ENCODE measurements at places on chromosomes 5 and 9.

DNA sequence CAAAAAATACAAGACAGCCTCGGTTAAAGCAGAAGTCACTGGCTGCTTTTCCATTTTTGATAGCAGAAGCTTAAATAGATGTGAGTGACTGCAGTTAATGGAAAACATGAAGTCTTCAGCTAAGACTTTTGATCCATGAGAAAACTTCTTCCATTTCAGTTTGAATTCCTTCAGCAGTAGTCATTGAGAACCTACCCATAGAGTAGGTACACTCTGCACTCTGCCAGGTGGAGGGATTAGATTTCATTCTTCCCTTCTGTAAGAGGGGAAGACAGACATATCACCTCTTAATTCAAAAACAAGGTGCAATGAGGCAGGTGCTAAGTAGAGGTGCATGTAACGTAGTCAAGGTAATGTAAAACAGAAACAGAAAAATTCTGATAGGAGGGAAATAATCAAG, 26.7 kb upstream of the XPA start:
- no peak for DNase-seq

DNA sequence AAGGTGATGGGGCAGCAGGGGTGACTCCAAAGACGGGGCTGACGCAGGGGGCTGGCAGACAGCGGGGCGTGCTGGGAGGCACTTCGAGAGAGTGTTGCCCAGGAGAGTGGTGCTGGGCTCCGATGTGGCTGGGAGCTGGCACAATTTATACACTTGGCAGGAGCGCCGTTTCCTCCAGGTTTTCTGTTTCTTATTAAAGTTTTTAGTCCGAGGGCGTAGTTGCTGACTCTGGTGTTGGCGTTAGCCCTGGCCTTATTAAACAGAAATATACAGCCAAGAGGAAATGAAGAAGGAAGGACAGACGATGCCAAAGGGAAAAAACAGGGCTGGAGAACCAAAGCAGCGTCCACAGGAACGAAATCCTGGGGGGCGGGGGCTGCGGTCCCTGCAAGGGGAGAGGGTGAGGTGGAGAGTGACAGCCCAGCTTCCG, 139.6 kb upstream of the PHYKPL start:
- no peak for DNase-seq

- DNase-seq: no peak
Measured at GRCh38 chr5:108361771-108362170, 20.1 kb downstream of the FBXL17 start.

DNA sequence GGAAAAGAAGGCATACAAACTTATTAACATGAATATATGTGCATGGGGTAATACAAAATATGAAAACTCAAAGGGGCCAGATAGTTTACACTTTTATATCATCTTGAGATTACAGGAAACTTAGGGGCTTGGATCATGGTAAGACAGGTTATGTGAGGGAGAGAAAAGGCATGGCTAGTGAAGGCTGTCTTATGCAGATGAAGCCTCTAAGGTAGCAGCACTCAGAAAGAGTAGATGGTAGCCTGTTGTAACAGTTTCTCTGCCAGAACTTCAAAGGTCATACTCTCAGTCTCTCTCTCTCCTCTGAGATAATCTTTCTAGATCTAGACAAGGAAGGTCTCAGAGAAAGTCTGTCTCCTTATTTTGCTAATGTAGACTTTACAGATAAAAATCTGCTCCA, 57.2 kb upstream of the FGF10 start:
- DNase-seq: no peak

DNA sequence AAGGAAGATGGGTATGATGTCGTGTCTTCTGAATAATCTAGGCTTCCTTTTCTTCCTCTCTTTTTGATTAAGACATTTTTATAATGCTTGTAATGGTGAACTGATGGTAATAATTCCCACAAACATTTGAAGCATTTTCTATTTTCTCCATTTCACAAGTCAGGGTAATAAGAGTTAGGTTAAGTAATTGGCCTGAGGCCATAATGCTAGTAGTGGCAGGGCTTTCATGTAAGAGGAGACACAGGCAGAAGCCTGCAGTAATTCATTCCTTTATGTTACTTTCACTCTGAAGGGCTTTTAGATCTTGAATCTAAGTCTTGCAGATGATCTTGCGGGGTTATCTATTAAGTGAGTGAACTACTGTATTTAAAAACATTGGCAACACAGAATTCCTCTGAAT, 374.9 kb downstream of the MAT2B start:
- DNase-seq: no peak

- peak; percentile 59 for DNase-seq
Measured at GRCh38 chr5:139458580-139459407, 3.7 kb downstream of the ECSCR start.

DNA sequence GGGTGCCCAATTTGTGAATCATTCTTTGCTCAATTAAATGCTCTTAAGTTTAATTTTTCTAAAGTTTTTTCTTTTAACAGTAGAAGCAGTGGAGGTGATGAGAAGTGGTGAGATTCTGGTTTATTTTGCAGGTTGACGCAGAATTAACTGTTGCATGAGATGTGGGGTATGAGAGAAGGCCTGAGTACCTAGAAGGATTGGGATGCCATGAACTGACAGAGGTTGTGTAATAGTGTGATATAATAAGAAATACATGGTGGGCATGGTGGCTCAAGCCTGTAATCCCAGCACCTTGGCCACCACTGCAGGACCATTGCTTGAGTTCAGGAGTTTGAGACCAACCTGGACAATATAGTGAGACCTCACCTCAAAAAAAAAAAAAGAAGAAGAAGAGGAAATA, 8.4 kb upstream of the SH3TC2 start:
- no peak for DNase-seq

- DNase-seq: no peak
Measured at GRCh38 chr5:21125238-21125983, 1137.4 kb upstream of the CDH18 start.

GRCh38 chr9:135584934-135585333, 23.4 kb downstream of the PAEP start:
- DNase-seq: no peak

DNA sequence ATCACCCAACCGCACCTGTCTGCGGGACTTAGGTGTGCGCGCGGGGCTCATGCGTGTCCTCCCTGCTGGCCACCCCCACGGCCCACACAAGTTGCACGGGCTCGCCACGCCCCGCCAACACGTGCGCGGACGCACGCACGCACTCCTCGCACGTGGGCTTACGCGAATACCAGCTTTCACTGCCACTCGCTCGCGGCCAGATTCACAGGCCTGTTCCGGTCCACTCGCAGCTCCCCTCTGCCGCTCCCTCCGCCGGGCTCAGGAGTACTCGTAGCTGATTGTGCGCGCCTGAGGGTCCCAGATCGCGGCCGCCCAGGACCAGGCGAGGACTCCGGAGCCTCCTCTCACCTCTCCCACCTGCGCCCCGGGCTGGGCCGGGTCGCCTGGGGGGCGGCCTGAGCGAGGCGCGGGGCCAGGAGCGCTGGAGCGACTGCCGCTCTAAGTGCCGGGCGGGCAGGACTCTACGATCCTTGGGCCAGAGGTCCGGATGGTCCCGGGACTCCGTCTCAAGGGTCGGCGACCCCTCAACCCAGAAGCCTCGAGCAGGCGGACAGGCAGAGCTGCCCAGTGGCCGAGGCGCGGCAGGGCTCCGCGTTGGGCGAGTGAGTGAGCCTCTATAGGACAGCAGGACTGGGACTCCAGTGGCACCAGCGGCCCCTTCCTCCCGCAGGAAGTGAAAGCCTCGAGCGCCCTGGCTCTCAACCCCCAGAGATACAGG, 3.4 kb downstream of the PCDHGC5 start:
- no peak for DNase-seq

All from activated T-cell treated with anti-CD3 and anti-CD28 coated beads for 1 hour (primary cell).